Dermis microvascular lymphatic vessel endothelial cell (primary cell): ENCODE measurements at places on chromosomes 4 and X.

GRCh38 chr4:133320576-133321170 is 171.6 kb downstream of the PCDH10 start:
- DNase-seq, result peak; percentile 28

- DNase-seq, result no peak
Observed at GRCh38 chrX:14832586-14832985, 40.3 kb downstream of the FANCB start.

DNA sequence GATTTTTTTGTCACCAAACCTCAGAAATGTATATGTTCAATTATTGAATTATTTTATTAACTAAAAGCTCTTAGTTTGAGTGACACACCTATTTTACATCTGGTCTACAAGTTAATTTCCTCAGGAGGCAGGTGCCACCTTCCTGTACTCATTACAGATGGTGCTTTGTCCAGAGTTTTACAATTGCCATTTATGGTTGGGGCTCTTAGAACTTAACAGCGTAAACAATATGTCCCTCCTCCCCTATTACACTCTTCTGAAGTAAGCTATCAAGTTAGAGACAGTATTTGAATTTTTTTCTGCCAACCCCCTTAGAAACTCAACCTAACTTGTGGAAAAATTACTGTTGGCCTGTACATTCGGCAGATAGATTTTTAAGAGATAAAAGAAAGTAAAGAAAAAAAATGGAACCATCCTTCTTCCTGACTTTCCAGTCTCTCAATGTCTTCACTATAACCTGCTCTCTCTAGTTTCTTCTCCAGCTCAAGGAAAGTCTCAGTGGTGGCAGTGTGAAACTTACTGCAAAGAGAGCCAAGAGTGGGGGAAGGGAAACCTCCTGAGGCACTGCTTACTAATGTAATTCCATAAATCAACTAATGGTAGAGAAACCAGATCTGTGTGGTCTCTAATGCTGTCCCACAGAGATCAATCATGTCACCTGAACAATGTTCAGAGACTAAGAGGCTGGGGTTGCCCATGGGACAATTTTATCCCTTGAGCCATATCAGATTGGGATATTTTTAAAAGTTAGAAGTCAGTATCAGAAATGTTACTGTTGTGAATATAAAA is 7.8 kb downstream of the CXXC4 start:
- no peak for DNase-seq

- DNase-seq, result no peak
Observed at GRCh38 chrX:51860679-51861078, 32.7 kb upstream of the MAGED1 start.

GRCh38 chrX:10656214-10656613 is 35.8 kb upstream of the MID1 start:
- no peak for DNase-seq

- no peak for DNase-seq
Observed at GRCh38 chrX:106726485-106727437, at the start of gene RNF128. RNF128 (plus strand) TSS chrX:106726701; CDS start chrX:106726914, 213 bp downstream.

GRCh38 chrX:133285341-133285740 is 67.2 kb upstream of the TFDP3 start:
- no peak for DNase-seq

GRCh38 chrX:40543661-40544328 is 37.0 kb upstream of the ATP6AP2 start:
- DNase-seq, result peak; percentile 75

- no peak for DNase-seq
Observed at GRCh38 chrX:110168585-110168984, 149.3 kb downstream of the AMMECR1 start.

DNA sequence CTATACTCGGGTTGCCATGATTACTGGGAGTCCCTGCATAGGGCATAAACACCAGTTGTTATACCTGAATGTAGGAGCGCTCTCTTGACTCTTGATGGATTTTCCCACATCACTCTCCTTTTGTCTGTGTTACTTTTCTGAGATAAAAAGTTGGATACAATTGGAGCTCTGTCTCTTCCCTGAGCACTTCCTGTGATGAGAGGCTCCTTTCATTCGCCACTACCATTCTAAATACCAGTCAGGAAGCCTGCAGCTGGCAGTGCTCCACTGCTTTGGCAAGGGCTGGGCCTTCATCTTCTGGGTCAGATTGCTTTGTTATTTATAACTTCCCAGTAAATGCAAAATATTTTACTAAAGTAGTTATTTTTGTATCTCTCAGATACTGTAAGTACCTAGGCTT is 13.9 kb downstream of the TCEANC start:
- no peak for DNase-seq

GRCh38 chrX:7086384-7086783 is 61.1 kb upstream of the STS start:
- DNase-seq, result no peak

DNA sequence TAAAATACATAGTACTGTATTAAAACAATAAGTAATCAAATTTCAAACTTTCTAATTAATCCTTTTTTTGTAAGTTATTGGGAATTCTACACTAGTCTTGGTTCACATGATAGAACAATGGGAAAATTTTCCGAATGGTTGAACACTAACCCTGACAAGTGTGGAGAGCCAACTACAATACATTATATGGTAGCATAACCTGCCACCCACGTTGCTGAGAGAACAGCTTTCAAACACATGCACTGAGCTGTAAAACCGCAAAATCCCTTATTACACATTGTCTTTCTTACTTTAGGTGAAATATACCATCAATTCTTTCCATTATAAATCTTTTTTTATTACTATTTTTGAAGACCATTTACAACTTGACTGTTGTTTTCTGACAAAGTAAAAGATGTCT is 54.7 kb downstream of the ANAPC10 start:
- DNase-seq, result no peak

DNA sequence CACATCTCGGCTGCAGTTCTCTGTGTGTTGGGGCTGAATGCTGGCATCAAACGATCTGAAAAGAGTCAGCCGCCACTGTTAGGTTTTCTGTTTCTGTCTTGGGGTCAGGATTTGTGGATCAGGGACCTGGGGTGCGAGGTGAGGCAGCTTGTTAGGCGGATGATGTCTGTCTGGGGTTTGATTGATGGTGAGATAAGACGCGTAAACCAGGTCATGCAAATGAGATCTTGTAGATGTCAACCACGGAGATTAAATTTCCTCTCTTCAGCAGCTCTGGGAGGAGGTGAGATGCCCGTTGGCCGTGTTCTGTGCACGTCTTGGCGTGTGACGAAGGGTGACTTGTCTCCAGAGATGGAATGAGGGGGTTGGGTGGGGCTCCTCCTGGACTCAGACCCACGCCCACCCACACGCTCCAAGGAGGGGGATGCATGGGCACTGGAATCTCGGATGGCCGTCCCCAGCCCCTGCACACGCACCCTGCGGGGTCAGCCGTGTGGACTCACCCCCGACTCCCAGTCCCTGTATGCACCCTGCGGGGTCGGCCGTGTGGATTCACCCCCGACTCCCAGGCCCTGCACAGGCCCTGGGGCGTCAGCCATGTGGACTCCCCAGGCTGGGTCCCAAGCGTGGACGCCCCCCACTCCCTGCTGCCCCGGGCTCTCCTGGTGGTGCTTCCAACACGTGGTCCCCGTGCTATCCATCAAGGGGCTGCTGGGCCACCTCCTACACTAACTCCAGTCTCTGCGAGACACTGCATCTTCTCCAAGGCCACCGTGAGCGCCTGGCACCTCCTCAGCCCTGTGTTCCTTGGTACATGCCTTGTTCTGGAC is 16.0 kb upstream of the UVSSA start:
- DNase-seq, result no peak

- DNase-seq, result no peak
Observed at GRCh38 chr4:155541716-155542115, 124.9 kb upstream of the GUCY1A1 start.

GRCh38 chrX:76172325-76172893 is 453 bp upstream of the PBDC1 start:
- DNase-seq, result no peak

GRCh38 chrX:49269767-49270248 is at the start of gene PPP1R3F:
PPP1R3F (plus strand) TSS chrX:49269793; CDS start chrX:49269870, 77 bp downstream.
- DNase-seq, result no peak

DNA sequence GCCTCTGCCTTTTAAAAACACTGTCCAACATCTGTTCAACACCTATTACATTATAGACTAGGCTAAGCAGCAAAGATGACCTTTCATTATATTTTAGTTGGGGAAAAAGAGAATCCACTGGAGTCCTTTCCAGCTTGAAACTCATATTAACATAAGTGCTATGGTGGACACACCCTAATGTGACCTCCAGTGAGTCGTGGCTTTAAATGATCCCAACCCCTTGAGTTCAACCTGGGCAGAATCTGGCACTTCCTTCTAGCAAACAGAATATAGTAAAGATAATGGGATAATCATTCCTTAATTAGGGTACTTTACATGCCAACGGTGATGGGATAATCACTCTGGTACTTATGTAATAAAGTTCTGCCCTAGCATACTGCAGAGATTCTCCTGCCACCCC is 162.6 kb downstream of the MAB21L2 start:
- DNase-seq, result no peak

- no peak for DNase-seq
Observed at GRCh38 chrX:72309297-72310071, 3.8 kb upstream of the CITED1 start.

DNA sequence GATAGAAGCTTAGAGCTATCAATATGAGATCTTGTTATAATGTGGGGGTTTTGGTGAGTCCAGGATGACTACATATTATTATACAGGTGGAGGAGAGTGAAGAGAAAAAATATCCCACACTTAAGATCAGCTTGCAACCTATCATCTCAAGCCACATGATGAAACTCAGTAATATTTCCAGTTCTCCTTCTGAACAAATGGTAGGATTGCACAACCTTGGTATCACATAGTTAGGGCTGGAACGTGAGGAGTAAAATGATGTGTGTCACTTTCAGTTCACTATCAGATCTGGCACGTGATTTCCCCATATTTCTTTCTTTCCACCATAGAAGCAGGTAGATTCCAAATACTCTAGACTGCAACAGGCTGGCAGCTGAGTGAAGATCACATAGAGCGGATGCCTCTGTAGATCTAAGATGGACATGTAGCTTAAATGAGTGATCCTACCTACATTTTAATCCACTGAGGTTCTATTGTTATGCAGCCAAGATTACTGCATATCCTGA is 150.6 kb upstream of the ANKRD50 start:
- DNase-seq, result no peak

- DNase-seq, result no peak
Observed at GRCh38 chrX:12747433-12747832, 43.8 kb upstream of the PRPS2 start.

- no peak for DNase-seq
Observed at GRCh38 chr4:177367336-177367735, 57.7 kb downstream of the NEIL3 start.

DNA sequence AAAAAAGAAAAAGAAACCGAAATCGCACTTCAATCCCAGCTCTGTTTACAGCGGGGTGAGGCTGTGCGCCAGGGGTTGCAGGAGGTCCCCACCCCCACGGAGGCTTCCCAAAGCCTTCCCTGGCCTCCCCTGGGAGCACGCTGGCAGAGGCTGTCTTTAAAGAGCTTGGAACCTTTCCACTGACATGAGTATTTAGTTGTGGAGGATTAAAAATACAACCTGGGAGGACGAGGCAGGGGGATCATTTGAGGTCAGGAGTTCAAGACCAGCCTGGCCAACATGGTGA is 69.1 kb downstream of the PPP2R2C start:
- DNase-seq, result no peak

DNA sequence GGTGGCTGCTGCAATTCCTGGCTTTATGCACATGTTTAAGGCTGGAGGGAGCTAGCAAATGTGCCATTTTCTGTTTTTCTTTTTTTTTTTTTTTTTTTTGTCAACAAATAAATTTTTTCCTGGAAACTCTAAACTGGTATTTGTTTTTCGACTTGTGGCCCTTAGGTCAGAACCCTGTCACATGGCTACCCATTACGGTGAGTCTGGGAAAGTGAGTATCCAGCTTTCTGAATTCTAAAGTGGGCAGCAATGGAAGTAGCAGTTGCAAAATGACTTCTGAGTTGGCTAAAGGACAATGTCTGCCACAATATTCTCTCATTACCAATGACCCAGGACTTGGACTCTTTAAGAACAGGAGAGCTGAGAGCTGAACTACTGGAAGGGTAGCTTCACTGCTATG is 225.1 kb upstream of the CENPE start:
- no peak for DNase-seq

DNA sequence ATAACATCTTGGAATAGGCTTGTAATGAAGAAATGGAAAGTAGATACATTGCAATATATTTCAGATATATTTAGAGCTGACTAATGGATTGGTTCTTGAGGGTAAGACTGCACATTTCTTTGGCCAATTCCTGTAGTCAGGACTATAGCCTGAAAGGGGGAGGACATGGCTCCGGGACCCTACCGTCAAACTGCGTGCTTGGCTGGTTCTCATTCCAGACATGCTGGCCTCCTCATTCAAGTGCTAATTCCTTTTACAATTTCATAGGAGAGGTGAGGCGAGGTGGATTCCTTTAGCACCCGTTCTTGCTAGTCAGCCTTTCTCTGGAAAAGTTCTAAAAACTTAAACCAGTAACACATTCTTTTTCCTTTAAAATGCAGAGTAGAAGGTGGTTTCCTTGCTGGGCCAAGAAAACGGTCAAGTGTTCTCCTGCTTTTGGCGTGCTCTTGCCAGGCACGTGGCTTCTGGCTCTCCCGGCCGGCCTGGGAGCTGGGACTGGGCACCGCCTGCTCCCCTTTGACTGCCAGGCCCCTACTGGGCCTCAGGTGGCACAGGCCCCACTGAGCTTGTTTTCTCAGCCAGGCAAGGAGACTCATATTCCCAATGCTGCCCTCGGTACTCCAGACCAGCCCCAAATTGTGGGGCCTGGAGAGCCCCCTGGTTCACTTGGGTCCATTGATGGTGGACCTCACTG is 167.2 kb downstream of the STK32B start:
- no peak for DNase-seq

DNA sequence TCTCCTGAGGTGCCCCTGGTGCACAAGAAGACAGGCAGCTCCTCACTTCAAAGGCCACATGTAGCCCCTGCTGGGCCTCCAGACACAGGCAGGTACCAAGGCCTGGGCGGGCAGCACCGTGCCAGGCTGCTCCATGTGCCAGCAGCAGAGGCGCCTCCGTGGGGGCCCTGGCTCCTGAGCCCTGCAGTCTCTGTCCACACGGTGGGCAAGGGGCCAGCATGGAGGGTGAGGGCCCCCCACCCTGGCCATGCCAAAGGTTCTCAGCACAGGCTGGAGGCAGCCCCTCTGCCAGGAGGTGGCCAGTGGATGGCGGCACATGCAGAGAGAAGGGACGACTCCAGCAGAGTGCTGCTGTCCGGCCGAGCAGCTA is 72.6 kb downstream of the FAM53A start:
- DNase-seq, result no peak

GRCh38 chr4:142267101-142267500 is 579.0 kb downstream of the INPP4B start:
- DNase-seq, result no peak

GRCh38 chr4:186201535-186202230 is 10.3 kb downstream of the CYP4V2 start:
- peak; percentile 30 for DNase-seq

DNA sequence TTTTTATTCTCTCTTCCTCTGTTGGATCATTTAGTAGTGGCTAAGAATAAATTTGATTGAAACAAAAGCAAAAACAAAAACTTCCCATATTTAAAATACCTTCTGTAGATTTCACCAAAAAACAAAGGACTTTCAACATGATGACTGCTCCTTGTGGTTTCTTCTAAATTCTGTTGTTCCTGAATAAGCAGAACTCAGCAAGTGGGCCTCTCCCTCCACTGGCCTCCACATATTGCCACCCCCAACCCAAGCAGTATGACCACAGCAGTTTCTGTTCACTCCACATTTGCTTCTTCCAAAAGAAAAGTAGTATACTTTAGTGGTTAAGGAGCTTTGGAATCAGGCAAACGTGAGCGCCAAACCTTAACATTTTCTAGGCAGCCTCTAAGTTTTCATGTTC is 114.7 kb downstream of the COX18 start:
- DNase-seq, result no peak

- no peak for DNase-seq
Observed at GRCh38 chrX:108348525-108348924, 89.7 kb downstream of the COL4A6 start.
